Esophagus muscularis mucosa (tissue), 4 donors: ENCODE measurements at places on chromosomes 11 and 22. TPM values are rescaled to one million over a fixed set of nuclear protein-coding genes. Genes with fewer than 3 reads are reported as not detected.

DNA sequence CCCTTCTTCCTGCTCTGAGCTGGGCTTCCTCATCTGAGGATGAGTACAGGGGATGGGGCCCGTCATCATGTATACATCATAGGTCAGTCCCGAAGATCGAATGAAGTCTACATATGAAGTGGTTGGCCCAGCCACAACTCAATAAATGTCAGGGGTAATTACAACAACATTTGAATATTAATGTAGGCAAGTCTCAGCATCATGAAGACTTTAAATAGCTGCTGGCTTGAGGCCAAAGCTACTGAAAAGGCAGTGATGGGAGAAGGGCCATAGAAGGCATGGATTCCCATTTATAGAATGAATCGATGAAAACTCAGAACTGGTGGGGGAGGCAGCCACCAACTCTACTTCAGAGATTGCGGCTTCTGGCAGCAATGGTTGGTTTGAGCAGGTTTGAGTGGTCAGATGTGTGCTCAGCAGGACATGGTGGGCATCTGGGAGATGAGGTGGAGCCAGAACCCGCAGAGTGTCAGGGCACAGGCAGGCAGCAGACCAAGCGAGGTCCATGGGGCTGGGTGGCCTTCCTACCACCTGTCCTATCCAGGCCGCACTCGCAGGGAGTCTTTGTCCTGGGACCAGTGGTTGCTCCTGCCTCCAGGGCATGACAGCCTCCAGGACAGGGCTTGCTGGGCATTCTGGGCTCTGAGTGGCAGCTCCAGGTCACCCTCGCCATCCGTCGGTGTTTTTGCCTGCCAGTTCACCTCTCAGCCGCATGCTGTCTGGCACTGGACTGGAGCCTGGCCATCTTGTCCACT, 919.1 kb downstream of the TBC1D22A start:
- no peak overlapping the region for H3K4me3 ChIP-seq
- H3K27ac ChIP-seq: no peak overlapping the region
- no peaks in the 10 kb centered on the region for H3K4me1 ChIP-seq
- no peaks in the 10 kb centered on the region for H3K36me3 ChIP-seq

GRCh38 chr11:94283678-94284077, 20.7 kb upstream of the IZUMO1R start:
- H3K27me3 ChIP-seq: no peaks in the 10 kb centered on the region
- H3K27ac ChIP-seq: no peak overlapping the region
- DNase-seq: no peak

GP1BB gene
- total RNA-seq: 8.7 TPM

DNA sequence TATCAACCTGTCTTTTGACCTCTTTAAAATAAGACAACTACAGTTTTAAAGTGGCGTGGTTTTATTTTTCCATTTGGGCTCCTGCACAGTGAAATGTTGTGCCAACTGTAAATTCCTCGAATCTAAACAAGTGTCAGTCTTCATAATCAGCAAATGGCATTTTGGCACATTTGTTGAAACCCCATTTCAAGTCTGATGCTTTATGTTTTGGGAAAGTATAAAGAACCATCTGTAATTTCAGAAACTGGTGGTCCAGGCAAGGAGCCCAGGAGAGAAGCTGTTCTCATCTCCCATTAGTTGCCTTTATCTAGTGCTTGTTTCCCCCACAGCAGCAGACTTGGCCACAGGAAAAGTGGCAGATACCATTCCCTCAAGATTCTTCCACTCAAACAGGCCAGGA, 32.7 kb downstream of the VWA5A start:
- no peak overlapping the region for H3K27ac ChIP-seq
- H3K4me3 ChIP-seq: no peak overlapping the region
- H3K36me3 ChIP-seq: no peaks in the 10 kb centered on the region

- no peak overlapping the region for H3K27ac ChIP-seq
- peaks cover 8% of the 10 kb centered on the region for H3K36me3 ChIP-seq
- H3K4me3 ChIP-seq: no peak overlapping the region
- no peaks in the 10 kb centered on the region for H3K27me3 ChIP-seq
- no peaks in the 10 kb centered on the region for H3K4me1 ChIP-seq
- no peak for DNase-seq
Measured at GRCh38 chr11:74212533-74212932, 41.4 kb downstream of the PPME1 start.

GRCh38 chr11:65315866-65316226, 1.2 kb downstream of the CDC42EP2 start:
- H3K27ac ChIP-seq: peak overlapping the region; percentile 96
- H3K27me3 ChIP-seq: no peaks in the 10 kb centered on the region
- peak overlapping the region; percentile 87 for H3K4me3 ChIP-seq
- peaks cover 88% of the 10 kb centered on the region for H3K4me1 ChIP-seq
- no peak for DNase-seq

DNA sequence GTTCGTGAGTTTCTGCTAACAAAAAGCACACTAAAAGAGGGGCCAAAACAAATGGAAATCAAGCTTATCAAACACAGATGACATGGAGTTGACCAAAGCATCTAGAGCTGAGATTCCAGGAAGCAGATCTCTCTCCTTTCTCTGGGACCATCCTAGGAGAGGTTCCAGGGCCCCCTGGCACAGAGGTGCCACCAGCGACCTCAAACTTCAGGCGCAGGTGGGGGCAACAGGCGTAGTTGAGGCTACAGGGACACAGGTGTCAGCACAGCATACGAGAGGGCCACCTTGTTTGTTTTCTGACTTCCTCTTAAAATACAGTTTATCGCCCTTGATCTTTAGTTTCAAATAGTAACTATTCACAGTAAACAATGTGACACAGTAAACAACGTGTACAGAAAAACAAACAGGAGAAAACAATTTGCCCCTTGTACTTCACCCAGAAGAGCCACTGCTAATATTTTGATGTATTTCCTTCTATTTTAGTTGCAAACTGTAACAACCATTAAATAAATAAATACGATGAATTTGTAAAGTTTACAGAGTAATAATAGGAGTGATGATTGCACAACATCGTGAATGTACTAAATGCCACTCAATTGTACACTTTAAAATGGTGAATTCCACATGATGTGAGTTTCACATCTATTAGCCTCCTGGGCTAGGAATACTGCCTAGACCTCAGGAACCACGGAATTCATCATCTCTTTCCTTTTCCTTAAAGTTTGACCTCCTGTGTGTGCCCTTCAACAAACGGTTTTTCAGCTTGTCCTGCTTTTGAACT, 52.2 kb downstream of the IGLL5 start:
- H3K4me3 ChIP-seq: no peak overlapping the region
- H3K27me3 ChIP-seq: no peaks in the 10 kb centered on the region
- no peak for DNase-seq
- no peaks in the 10 kb centered on the region for H3K4me1 ChIP-seq
- H3K27ac ChIP-seq: no peak overlapping the region

DNA sequence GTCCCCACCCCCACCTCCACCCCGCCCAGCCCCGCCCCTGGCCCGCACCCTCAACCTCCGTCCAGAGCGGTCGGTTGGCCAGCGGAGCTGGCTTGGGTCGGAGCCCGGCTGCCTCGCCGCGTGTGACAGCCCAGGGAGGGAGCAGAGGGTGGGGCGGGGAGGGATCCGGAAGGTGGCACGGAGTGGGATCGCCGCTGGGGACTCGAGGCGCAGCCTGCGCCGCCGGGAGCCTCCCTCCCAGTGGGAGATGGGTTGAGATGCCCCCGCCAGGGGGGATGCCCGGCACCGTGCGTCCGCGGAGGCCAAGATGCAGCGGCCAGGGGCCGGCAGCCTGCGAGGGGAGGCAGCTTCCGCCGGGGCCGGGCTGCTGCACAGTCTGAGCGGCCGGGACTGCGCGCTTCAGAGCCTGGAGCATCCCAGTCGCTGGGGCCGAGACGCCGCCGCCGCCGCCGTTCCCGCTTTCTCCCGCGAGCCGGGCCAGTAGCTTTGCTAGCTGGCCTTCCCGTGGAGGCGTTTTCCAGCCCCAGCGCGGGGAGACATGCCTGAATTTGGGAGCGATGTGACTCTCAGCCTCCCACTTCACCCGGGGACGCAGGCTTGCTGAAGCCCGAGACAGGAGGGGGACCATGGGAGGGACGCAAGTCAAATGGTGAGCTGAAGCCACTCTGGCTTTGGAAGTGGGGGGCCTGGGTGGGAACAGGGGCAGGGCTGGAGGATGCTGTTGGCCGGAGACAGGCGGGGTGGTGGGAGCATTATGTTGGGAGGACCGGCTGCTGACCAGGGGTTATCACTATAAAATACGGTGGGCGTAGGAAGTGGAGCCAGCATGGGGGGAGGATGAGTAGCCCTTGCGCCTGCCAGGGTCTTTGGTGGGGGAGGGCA, 40.2 kb downstream of the DIXDC1 start:
- peak overlapping the region; percentile 90 for H3K4me3 ChIP-seq
- no peaks in the 10 kb centered on the region for H3K27me3 ChIP-seq
- DNase-seq: no peak
- peak overlapping the region; percentile 97 for H3K27ac ChIP-seq

MISFA gene
- 7.1 TPM for total RNA-seq

- DNase-seq: no peak
- no peak overlapping the region for H3K27ac ChIP-seq
Measured at GRCh38 chr11:134932761-134933160, 520.7 kb upstream of the B3GAT1 start.

DNA sequence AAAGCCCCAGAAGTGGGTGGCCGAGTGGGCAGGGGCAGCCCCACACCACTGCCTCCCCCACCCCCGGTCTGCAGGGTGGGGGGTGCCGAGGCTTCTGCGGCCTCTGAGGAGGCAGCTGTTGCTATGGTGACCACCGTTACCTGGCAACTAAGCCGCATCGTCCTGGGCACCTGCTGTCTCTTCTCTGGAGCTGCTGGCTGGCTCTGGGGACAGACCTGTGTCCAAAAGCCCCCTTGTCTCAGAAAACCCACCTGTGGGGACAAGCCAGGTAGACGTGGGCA, 79.9 kb upstream of the PRR5 start:
- H3K4me3 ChIP-seq: no peak overlapping the region
- peaks cover 6% of the 10 kb centered on the region for H3K27me3 ChIP-seq
- no peak overlapping the region for H3K27ac ChIP-seq
